ENCODE measurements at places on chromosomes 2 and 18. TPM values are rescaled to one million over a fixed set of nuclear protein-coding genes. Genes with fewer than 3 reads are reported as not detected.

The GREB1L gene
- 4.0 TPM for polyA plus RNA-seq

The SERPINB4 gene
- polyA plus RNA-seq, result not detected

The BMP10 gene
- polyA plus RNA-seq, result not detected

The TRPM8 gene
- 0.33 TPM for polyA plus RNA-seq

The INHA gene
- 2.0 TPM for polyA plus RNA-seq

The EN1 gene
- not detected for polyA plus RNA-seq

The TSPYL6 gene
- 0.13 TPM for polyA plus RNA-seq

DNA sequence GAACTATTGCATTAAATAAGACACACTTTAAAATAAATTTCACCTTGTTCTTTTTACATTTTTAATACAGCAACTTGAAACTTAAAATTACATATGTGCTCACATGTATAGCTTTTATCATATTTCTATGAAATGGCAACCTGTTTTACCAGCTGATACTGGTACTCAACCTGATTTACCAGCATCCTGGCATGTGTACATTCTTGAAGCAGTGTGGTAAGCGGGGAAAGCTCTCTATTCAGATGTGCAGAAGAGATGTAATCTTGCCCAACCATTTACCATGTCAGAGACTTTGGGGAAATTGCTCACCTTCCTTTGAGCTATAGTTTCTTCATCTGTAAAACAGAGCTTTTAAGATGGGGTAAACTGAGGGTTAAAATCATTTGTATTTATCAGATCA is 133.2 kb downstream of the CCDC148 start:
- no peak for DNase-seq

DNA sequence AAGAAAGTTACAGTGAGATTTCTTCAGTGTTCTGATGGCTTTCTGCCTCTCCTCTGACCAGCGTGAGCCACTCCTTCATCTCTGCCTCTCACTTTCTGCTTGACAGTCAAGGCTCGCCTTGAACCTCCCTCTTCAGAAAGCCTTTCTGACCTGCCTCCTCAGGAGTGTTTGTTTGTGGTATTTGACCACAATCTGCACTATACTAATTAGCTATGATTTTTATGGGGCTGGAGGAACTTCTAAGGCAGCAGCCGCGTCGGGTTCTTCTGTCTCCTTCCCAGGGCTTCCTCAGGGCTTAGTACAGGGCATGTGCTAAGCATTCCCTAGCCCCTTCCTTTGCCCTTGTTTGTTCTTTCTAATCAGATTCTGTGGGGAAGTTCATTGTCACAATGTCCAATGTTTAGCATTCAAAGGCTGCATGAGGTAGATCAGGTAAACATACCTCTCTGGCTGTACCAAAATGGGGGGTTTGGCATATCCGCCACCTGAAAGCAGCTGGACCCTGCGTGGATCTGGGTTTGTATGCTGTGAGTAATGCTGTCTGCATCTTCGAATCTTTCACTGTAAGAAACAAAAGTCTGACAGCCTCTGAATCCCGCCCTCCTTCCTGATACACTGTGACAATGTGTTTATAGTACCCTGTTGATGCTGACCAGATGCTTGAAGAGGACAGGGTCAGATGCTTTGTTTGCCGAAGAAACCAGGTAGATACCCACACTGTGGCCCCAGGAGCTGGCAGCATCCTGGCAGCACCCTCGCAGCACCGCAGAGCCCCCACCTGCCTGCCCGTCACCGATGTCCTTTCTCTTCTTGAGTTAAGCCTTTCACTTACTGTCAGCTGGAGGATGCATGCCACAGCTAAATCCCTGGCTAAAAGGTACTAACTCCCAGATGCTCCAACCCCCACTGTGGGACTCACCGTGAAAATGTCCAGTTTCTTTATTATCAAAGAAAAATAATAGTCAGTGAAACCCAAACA is 260.8 kb upstream of the HDAC4 start:
- DNase-seq, result no peak

- no peak for DNase-seq
Observed at GRCh38 chr18:48656582-48656981, 117.8 kb downstream of the CTIF start.

DNA sequence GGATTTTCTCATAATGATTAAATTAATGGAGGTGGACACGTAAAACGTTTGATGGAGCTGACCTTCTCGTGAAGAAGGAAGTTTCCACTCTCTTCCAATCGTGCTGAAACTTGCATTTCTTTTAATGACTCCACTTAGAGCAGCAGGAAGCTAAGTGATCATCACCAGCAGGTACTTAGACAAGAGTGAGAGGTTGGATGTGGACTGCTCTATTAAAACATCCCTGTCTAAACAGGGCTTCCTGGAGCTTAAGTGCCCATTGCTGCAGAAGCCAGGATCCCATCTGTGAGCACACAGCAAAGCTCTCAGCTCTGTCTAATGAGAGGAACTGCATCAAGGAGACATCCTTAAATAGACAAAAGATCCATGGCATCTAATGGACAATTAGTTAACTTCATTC is 1539.5 kb upstream of the CELF4 start:
- DNase-seq, result no peak

DNA sequence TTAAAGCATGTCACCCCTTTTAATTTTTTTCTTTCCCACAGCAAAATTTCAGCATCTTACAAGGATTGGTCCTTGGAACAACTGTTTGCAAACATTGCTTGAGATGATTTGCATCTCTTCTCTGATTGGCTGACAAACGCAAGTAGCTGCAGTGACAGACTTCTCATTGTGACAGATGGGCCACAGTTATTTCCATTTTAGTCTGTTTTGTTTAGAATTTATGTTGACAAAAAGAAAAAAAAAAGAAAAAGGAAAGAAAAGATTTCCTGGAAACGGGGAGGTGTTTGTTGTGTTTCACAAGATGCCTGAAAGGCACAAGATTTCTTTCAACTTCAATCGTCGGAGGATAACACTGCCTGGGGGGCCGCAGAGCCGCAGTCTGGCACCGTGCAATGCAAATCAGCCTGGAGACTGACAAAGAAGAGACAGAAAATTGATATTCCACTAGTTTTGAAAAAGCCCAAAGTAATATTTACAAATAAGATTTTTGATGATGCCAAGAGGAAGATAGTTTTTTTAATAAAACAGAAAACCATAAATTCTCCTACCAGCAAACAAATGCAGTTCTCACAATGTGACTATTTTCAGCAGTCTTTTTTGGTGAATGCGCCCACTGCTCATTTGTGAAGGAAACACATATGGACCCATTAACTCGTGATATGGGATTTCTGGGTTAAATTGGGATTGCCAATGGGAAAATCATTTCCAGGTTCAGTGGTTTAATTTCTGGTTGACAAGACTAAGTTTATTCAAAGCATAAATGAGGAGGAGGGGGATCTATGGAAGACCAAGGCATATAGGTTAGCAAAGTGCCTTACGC is 296.2 kb upstream of the SMIM21 start:
- no peak for DNase-seq

DNA sequence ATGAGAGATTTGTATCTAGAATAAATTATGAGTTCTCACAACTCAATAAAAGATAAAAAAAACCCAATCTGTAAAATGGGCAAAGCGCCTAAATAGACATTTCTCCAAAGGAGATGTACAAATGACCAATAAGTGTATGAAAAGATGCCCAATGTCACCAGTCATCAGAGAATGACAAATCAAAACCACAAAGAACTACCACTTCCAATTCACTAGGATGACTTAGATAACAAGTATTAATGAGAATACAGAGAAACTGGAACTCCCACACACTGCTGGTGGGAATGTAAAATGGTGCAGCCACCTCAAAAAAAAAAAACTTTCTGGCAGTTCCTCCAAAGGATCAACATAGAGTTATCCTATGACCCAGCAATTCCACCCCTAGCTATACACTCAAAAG is 17.4 kb upstream of the COL6A3 start:
- no peak for DNase-seq

GRCh38 chr18:48325115-48325665 is 84.0 kb downstream of the ZBTB7C start:
- no peak for DNase-seq

DNA sequence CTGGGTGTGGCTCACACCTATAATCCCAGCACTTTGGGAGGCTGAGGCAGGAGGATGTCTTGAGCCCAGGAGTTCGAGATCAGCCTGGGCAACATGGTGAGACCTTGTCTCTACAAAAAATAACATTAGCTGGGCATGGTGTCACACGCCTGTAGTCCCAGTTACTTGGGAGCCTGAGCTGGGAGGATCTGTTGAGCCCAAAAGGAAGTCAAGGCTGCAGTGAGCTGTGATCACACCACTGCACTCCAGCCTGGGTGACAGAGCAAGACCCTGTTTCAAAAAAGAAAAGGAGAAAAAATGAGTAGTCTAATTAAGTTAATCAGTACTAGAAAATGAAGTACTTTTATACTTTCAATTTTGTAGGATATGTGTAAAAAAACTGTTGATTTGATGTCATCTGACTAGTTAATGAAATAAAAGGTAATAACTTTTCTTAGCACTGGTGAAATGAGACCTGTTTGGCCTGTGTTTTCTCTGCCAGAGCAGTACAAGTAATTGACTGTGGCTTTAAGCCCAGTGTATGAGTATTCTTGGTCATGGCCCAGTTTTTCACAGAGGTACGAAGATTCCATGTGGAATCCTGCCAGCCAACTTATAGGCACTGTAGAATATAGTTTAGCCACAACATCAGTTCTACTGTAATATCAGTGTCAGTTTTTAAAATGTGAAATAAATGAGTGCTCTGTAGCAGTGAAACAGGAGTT is 35.8 kb downstream of the MFSD6 start:
- no peak for DNase-seq

- peak; percentile 56 for DNase-seq
Observed at GRCh38 chr18:63578357-63578958, 8.7 kb upstream of the SERPINB13 start.

DNA sequence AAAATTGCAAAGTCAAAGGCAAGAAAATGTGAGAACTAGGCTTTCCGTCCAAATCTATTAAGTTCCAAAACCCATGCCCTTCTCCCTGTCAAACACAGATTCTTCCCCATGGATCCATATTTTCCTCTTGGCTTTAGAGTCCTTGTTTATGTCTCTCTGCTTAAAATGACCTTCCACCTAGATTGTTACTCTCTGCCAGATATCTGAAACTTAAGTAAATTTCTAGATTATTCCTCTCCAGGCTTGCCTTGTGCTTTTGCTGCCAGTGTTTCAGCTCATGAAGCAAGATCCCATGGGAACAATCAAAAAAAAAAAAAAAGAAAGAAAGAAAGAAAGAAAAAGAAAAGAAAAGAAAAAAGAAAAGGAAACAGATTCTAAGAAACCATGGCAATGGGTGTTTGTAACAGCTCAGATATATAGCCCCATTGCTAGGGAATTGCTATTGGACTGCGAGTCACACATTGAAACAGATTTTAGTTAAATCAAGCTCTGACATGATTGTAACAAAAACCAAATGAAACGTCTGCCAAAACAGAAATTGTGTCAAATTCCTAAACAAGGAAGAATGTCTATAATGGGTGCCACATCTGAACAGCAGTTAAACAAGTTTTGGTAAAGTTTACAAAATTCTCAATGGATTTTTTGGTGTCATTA is 660.7 kb upstream of the CNTNAP5 start:
- no peak for DNase-seq

GRCh38 chr18:62725896-62726295 is 10.6 kb downstream of the PHLPP1 start:
- DNase-seq, result no peak

- no peak for DNase-seq
Observed at GRCh38 chr2:238816291-238816690, 31.6 kb upstream of the TWIST2 start.

- no peak for DNase-seq
Observed at GRCh38 chr2:208013285-208014178, 11.8 kb downstream of the PLEKHM3 start.

DNA sequence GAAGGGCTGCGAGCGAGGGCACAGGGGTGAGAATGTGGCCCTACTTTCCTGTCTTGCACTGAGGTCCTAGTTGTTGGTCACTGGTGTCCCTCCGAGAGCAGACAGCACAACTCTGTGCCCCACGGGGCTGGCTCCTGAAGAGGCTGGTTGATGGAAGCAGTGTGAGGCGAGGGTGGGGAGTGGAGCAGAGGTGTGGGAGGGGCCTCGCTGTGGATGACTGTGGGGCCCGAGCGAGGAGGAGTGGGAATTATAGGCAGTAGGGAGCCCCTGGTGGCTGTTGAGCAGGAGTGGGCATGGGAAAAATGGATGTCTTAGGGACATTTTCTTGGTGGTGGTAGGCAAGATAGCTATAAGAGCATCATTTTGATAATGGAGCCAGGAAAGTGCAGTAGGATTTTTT is 660.5 kb upstream of the HS6ST1 start:
- DNase-seq, result no peak

DNA sequence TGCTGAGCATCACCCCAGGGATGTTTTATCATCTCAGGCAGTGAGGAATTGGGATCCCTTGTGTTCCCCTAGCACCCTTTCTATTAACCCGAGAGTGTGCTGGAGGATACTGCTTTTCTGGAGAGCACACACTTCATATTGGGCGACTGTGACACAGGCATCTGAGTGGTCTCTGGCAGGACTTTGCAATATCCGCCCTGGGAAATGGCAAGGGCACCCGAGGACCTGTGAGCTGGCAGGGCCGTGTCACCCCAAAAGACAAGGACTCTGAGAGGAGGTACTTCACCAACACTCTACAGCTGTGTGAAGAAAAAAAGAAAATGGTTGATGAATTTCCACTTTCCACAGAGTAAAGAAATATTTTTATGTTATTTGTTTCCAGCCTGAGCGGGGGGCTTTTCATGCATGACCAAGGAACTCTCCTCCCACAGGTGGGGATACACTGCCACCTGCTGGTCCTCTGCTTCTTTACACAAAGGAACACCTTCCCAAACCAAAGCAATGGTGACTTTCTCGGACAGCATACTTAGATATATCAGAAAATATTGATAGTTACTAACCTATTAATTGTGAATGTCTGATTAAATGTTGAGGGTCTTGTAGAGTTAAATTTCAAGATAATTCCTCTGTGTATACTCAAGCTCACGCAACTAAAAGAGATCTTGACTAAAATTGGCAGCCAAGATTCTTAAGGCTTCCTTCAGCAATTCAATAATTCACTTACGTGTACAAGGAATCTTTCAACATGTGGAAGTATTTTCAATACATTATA is 45.9 kb upstream of the REG3G start:
- DNase-seq, result peak; percentile 78

GRCh38 chr18:66724664-66725356 is 120.9 kb upstream of the CDH19 start:
- no peak for DNase-seq

DNA sequence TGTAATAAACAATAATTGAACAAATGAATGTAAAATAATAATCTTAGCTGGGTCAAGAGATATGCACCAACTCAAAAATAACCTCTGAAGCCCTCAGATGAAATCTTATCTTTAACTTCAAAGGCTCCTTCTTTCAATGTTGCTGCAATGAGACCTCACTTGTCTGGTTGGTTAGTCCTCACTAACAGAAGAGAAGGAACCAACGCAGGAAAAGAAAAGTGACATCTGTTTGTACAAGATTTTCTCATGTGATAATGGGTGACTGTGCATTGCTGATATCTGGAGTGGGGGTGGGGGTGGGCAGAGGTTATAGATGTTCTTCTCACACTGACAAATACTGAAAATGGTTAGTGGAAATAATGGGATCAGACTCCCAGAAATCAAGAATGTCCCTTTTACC is 2.6 kb downstream of the SCN7A start:
- no peak for DNase-seq

Measured in left kidney (tissue), 8 donors.